Heart left ventricle (tissue), 16 donors: ENCODE measurements at places on chromosomes 16 and 17. TPM values are rescaled to one million over a fixed set of nuclear protein-coding genes. Genes with fewer than 3 reads are reported as not detected.

GRCh38 chr16:27324851-27325301 lies 11.1 kb downstream of the IL4R start:
- peaks cover 3% of the 10 kb centered on the region for H3K36me3 ChIP-seq
- H3K27me3 ChIP-seq = no peaks in the 10 kb centered on the region
- H3K4me3 ChIP-seq = no peak overlapping the region
- H3K4me1 ChIP-seq = peaks cover 9% of the 10 kb centered on the region
- DNase-seq = no peak

HS3ST3A1 gene
- total RNA-seq = 4.1 TPM

- no peaks in the 10 kb centered on the region for H3K36me3 ChIP-seq
- no peaks in the 10 kb centered on the region for H3K4me1 ChIP-seq
- no peak overlapping the region for H3K27ac ChIP-seq
- DNase-seq = no peak
Measured at GRCh38 chr17:70022175-70022574, 52.9 kb upstream of the KCNJ16 start.

DNA sequence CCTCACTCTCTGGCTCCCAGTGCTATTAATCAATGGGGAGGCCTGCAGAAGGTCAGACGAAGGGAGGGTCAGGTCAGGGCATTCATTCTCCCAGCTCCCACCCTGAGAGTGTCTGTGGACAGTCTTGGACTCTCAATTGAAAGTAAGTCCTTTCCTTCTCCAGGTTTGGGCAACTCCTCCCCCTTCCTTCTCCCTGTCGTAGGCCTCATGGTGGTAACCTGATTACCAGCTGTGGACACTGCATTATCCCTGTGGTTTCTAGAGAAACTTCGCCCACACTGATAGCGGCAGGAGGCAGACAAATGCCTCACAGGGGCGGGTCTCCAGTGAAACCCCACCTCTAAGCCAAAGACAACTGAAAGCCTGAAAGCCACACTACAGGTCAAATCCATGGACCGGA lies 57.7 kb upstream of the SLC25A19 start:
- H3K4me3 ChIP-seq = no peak overlapping the region
- H3K27ac ChIP-seq = no peak overlapping the region

- no peaks in the 10 kb centered on the region for H3K36me3 ChIP-seq
- H3K4me3 ChIP-seq = no peak overlapping the region
- no peak for DNase-seq
- no peak overlapping the region for H3K27ac ChIP-seq
- no peaks in the 10 kb centered on the region for H3K4me1 ChIP-seq
Measured at GRCh38 chr16:28321700-28322411, 29.5 kb downstream of the SBK1 start.

TRIM25 gene
- total RNA-seq = 25.7 TPM

DNA sequence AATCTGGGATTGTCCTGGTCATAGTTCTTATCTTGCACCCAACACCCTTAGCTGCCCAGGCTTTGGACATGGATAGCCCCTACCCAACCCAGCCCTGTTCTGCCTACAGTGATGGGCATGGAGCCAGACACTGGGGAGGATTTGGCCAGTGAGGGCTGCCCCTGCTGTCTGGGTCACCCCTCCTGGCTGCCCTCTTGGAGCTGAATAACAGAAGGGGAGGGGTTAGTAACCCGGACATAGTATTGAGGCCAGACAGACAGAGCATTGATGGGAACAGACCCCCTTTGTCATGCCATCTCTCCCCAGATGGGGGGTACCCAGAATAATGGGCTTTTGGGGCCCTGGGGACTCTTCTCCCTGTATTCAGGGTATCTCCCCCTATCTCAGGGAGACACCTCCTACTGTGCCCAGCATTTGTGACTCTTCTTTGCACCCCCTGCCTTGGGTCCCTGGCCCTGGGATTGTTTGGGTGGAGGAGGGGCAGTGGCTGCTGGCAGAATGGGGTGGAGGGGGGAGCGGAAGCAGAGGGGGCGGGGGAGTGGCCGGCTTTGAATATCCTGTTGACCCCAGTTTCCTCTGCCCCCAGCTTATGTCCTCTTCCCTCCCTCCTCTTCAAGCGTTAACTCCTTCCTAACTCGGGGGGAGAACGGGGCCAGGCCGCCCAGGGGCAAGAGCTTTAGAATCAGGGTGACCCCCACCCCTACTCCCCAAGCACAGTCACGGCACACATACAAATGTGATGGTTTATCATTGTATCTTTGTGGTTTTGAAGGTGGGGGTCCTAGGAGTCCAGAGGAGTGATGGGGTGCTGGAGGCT lies 17.0 kb downstream of the GJD3 start:
- H3K27ac ChIP-seq = peak overlapping the region; percentile 97
- DNase-seq = peak; percentile 69
- H3K4me3 ChIP-seq = no peak overlapping the region
- peaks cover 32% of the 10 kb centered on the region for H3K36me3 ChIP-seq

GSG1L gene
- total RNA-seq = 4.5 TPM

DNA sequence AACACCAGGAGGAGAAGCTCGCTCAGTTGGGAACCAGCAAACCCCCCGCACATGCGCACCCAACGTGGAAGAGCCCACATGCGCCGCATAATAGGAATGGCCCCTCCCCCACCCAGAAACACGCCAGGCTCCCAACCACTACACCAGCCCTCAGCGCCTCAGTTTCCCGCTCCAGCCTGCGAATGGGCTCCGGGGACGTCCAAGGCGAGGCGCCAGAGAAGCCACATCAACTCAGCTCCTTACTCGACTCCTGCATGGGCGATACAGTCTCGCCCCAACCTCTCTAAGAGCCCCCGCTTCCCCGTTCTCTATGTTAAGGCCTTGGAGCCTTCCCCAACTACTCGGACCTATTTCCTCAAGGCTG lies 504 bp downstream of the SRSF1 start:
- H3K4me3 ChIP-seq = peak overlapping the region; percentile 91
- peak overlapping the region; percentile 93 for H3K27ac ChIP-seq
- peaks cover 11% of the 10 kb centered on the region for H3K36me3 ChIP-seq
- DNase-seq = peak; percentile 83
- peaks cover 44% of the 10 kb centered on the region for H3K4me1 ChIP-seq

DNA sequence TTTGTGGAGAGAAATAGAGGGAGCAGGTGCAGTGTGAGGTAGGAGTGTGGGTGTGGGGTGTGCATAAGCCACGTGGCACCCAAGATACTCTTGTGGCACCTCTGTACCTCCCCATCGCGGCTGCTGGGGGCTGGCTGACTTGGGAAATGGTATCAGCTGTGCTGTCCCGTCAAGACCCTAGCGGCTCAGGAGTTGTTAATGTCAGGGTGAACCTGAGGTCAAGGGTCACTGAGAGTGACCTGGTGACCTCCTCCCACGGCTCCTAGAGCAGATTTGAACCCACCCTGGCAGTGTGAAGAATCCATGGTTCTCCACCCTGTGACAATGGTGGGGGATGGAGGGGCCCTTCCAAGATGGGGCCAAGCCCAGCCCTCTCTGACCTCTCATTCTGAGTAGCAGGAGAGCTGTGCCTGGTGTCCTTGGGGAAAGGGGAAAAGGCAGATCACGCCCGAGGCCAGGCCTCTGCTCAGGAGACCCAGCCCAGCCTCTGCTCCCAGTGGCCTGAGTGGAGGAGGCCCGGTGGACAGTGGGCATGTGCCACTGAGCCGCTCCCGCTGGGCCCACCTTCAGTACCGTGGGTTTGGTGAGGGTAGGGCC lies 3.0 kb upstream of the WFIKKN2 start:
- no peak for DNase-seq
- no peak overlapping the region for H3K4me3 ChIP-seq
- H3K4me1 ChIP-seq = no peaks in the 10 kb centered on the region
- no peaks in the 10 kb centered on the region for H3K27me3 ChIP-seq

GRCh38 chr16:69514356-69514755 lies 51.4 kb upstream of the NFAT5 start:
- no peak overlapping the region for H3K4me3 ChIP-seq
- no peaks in the 10 kb centered on the region for H3K4me1 ChIP-seq
- H3K27me3 ChIP-seq = no peaks in the 10 kb centered on the region
- H3K27ac ChIP-seq = no peak overlapping the region

- no peaks in the 10 kb centered on the region for H3K36me3 ChIP-seq
- H3K27ac ChIP-seq = peak overlapping the region; percentile 71
- DNase-seq = no peak
- H3K27me3 ChIP-seq = no peaks in the 10 kb centered on the region
- H3K4me1 ChIP-seq = peaks cover 44% of the 10 kb centered on the region
Measured at GRCh38 chr16:27243725-27244362, 24.7 kb downstream of the NSMCE1 start.

GRCh38 chr17:50429793-50430192 lies 3.8 kb downstream of the ACSF2 start:
- H3K36me3 ChIP-seq = no peaks in the 10 kb centered on the region
- H3K4me3 ChIP-seq = no peak overlapping the region
- DNase-seq = no peak
- no peaks in the 10 kb centered on the region for H3K27me3 ChIP-seq

DNA sequence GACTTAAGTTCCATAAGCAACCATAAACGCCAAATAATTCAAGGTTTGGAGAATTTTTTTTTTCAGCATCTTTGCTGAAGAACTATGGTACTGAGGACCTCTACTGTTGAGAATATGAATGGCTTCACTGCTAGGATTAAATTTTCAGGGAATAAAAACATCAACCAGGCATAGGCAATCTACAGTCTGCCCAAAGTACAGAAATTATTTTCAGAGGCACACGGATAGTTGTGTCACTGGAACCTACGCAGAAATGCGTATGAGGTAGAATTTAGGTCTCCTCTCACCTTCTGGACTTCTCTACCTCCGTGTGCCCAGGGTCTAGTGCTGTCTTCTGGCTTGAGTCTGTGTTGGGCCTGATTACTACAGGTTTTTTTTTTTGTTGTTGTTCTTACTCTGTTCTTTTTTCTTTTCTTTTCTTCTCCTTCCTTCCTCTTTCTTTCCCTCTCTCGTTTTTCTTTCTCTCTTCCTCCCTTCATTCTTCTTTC lies 39.7 kb downstream of the NACA2 start:
- H3K27me3 ChIP-seq = peaks cover 30% of the 10 kb centered on the region
- no peaks in the 10 kb centered on the region for H3K36me3 ChIP-seq
- no peaks in the 10 kb centered on the region for H3K4me1 ChIP-seq
- no peak overlapping the region for H3K27ac ChIP-seq
- H3K4me3 ChIP-seq = no peak overlapping the region
- no peak for DNase-seq

DNA sequence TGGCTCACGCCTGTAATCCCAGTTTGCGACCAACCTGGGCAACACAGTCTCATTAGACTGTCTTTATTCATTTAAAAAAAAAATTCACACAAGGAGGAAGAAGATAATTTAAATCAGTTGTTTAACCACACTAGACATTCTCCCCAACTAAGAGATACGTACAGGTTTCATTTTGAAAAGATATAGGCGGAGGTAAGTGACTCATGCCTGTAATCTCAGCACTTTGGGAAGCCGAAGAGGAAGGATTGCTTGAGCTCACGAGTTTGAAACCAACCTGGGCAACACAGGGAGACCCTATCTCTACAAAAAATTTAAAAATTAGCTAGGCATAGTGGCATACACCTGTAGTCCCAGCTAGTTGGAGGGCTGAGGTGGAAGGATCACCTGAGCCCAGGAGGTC lies 5.3 kb downstream of the CMTM4 start:
- H3K4me1 ChIP-seq = peaks cover 14% of the 10 kb centered on the region
- no peak for DNase-seq
- H3K27ac ChIP-seq = no peak overlapping the region
- H3K27me3 ChIP-seq = no peaks in the 10 kb centered on the region
- no peaks in the 10 kb centered on the region for H3K36me3 ChIP-seq

GRCh38 chr17:54901230-54901822 lies 674 bp downstream of the TOM1L1 start:
- peak overlapping the region; percentile 48 for H3K4me3 ChIP-seq
- H3K36me3 ChIP-seq = no peaks in the 10 kb centered on the region
- H3K4me1 ChIP-seq = no peaks in the 10 kb centered on the region
- H3K27ac ChIP-seq = no peak overlapping the region
- H3K27me3 ChIP-seq = no peaks in the 10 kb centered on the region

GRCh38 chr16:56747486-56748045 lies 17.6 kb downstream of the NUP93 start:
- DNase-seq = no peak
- H3K4me1 ChIP-seq = peaks cover 30% of the 10 kb centered on the region
- H3K4me3 ChIP-seq = no peak overlapping the region
- H3K27ac ChIP-seq = peak overlapping the region; percentile 30
- peaks cover 3% of the 10 kb centered on the region for H3K36me3 ChIP-seq
- H3K27me3 ChIP-seq = no peaks in the 10 kb centered on the region

DNA sequence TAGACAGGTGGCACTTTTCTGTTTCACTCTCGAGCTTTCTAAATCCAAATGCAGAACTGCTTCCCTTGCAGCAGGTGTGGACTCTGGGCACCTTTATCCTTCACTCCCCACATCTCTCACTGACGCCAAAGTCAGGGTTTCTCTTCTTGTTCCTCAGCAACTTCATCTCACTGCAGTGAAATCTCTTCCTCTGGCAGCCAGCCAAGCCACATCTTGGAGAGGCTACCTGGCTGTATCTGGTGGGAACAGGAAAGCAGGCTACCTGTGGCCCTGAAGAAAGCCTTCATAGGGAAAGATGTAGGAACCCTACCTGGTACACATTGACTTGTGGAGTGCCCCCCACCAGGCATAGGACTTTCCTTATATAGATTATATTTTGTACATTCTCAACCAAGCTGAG lies 159.1 kb downstream of the UTP18 start:
- H3K4me1 ChIP-seq = no peaks in the 10 kb centered on the region
- no peak overlapping the region for H3K27ac ChIP-seq
- peaks cover 4% of the 10 kb centered on the region for H3K27me3 ChIP-seq
- no peaks in the 10 kb centered on the region for H3K36me3 ChIP-seq
- DNase-seq = no peak
- H3K4me3 ChIP-seq = no peak overlapping the region

DNA sequence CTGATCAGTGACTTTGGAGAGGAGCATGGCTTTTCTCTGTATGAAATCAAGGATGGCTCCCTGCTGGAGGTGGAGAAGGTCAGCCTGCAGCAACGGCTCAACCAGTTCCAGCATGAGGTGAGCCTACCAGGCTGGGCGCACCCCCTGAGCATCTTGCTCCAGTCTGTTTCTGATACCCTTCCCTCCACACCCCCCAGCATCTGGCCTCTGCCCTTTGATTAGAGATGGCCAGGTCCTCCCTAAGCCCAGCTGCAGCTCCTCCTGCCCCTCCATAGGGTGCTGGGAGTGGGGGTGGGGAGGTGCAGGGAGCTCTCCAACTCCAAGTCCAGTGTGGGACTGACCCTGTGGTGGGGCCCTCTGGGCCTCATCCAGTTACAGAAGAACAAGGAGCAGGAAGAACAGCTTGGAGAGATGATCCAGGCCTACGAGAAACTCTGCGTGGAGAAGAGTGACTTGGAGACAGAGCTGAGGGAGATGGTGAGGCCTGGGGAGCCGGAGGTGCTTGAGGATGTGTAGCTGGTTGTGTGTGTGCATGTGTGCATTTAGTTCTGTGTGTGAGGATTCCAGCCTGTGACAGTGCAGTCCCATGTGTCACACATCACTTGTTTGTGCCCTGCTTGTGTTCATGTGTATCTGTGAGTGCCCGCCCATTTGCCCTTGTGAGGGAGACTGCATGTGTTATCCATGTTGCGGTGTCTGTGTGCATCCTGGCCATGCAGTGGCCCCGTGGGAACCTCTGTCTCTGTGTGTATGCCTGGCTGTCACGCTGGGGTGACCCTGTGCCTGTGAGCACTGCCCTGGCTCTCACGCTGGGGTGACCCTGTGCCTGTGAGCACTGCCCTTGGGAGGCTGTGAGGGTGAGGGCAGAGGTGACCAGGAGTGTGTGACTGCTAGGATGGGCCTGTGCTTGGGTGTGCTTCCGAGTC lies 3.0 kb downstream of the TBKBP1 start:
- no peak for DNase-seq
- H3K36me3 ChIP-seq = no peaks in the 10 kb centered on the region
- H3K27ac ChIP-seq = peak overlapping the region; percentile 98
- peak overlapping the region; percentile 39 for H3K4me3 ChIP-seq
